ENCODE measurements at places on chromosomes 16 and 17. TPM values are rescaled to one million over a fixed set of nuclear protein-coding genes. Genes with fewer than 3 reads are reported as not detected.

GRCh38 chr17:49031965-49032928 lies 35.1 kb downstream of the IGF2BP1 start:
- DNase-seq = no peak

GRCh38 chr16:78513838-78514237 lies 414.4 kb downstream of the WWOX start:
- DNase-seq = no peak

DNA sequence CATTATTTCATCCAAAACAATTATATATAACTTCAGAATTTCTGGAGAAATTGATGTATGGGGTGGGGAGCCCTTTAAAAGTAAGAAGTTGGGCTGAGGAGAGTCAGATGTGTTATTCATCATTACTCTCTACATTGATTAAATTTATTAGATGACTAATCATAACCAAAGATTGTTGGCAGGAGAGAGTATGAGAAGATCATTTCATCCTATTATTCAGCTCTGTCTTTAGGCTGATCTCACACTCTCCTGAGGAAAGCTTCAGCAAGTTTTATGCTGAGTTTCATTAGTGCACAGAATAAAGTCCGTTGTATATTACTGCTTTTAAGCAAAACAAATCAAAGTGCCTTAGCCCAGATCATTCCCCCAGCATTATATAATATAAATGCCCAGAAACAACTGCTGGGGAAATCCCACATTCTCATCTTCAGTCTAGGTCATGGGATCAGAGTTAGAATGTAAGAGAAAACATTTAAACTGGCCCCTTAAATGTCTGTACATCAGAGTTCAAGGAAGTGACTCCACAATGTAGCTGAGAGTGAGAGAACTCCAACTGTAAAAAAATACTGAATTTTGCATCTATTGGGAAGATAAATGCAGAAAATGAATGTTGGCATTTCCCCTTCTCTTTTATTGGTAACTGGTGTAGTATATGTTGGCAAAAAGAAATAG lies 130.1 kb upstream of the HLF start:
- DNase-seq = no peak

- DNase-seq = no peak
These were observed 392.3 kb downstream of the SLC39A11 start for GRCh38 chr17:72700226-72700625.

DNA sequence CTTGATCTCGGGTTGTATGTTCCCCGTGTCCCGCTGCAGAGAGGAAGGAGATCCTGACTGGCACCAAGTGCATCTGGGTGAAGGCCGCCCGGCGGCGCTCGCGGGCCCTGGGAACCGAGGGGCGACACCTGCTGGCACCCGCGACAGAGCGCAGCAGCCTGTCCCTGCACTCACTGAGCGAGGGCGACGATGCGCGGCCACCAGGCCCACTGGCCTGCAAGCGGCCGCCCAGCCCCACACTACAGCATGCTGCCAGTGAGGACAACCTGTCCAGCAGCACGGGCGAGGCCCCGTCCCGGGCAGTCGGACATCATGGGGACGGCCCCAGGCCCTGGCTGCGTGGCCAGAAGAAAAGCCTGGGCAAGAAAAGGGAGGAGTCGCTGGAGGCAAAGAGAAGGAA lies 7.5 kb downstream of the BTBD17 start:
- DNase-seq = no peak

Gene CYLD
- total RNA-seq = 33.2 TPM
